ENCODE measurements at places on chromosomes 5 and 9.

- no peak for DNase-seq
Observed at GRCh38 chr9:6029604-6030274, 14.3 kb upstream of the RANBP6 start.

DNA sequence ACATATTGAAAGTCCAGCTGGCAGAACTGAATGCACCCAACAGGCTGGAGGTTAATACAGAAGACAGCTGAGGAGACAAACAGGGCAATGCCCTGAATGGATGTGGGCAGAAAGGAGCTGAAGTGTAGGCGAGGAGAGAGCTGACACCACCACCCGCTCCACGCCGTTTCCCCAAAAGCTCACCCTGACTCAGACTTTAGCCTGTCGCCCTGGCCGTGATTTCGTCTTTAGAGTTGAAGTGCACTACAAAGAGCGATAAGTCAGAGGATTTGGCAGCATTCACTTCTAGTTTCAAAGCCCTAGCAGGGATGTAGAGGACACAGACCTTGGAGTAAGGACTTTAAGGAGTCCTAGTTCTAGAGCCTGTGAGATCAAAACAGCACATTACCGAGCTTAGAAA is 2.2 kb upstream of the ERAP1 start:
- no peak for DNase-seq

DNA sequence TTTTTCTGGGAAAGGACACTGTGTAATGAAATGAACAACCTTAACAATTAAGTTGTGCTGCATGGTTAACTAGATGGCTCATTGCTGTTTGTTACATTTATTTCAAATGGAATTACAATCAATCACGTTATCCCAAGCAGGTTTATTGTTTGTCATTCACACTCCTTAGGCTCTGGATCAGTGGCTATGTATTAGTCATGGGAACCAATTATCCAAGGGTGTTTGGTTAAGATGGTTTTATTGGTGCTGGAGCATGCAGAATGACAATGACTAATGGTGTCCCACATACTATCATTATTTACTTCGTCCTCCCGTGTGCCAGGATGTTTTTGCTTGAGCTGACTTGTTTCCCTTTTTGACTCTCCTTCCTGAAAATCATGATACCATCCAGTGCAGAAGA is 10.6 kb upstream of the TRPC7 start:
- DNase-seq, result no peak

DNA sequence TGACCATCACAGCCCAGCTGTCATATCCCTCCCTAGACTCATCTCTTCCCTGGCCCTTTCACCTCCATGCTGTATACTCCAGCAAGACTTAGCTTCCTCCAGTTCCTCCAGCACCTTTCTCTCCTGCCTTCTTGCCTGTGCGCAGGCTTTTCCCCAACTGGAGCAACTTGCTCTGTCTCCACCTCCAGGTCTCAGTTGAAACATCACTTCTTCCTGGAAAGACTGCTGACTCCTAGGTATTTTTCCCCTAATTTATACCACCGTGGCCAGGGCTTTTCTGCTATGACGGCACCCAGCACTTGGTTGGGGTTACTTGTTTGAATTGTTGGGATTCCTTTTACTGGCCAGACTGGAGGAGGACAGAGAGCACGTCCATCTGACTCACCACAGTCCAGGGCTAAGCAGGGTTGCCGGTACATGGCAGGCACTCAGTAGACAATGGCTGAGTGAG is 67.5 kb downstream of the KCNIP1 start:
- DNase-seq, result no peak

- DNase-seq, result no peak
Observed at GRCh38 chr5:119158144-119158543, 87.3 kb downstream of the DMXL1 start.

DNA sequence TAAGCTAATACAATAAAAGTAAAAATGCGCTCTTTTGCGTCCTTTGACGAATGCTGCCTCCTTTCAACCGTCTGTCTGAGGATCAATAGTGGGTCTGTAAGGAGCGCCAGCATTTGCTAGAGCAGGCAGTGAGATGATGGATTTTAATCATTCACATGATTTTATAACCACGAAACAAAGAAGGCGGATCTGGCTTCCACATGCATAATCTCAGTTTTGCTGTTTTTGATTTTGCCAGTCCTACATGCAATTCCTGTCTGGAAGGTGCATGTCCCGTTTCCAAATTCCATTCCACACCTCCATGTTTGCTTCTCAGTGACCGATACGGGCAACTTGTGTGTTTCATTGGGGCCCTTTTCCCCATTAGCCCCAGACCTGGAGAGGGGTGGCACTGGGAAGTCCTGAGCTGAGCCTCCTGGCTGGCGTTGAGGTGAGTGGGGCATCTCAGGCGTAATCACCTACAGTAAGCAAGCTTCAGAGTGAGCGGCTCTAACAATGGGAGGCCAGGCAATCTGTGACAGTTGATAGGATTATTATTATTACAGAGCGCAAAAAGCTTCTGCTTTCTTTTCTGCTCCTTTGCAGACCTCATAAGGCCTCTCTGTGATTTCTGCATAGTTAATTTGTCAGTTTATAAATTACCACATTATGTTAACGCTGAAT is 405.4 kb downstream of the ZSWIM6 start:
- DNase-seq, result no peak

DNA sequence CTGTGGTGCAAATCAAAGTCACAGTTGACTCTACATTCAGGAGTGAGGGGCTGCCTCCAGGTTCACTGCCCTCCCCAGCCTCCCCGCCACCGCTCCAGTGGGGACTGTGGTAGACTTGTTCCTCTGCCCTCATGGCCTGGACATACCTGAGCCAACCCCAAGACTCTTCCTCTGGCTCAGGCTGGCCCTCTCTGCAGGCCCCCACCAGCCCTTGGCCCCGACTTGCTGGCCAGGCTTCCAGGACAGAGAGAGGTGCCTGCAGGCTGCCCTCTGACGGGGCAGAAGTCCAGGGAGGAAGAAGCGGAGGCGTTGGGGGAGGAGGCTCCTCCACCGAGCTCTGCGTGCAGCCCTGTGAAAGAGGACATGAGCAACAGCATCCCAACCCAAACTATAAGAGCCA is 2.8 kb upstream of the SARDH start:
- DNase-seq, result no peak

GRCh38 chr5:31412324-31412723 is 119.6 kb downstream of the DROSHA start:
- DNase-seq, result no peak

GRCh38 chr5:19927919-19928318 is 60.1 kb downstream of the CDH18 start:
- DNase-seq, result no peak

GRCh38 chr9:129713402-129713679 is 39.5 kb downstream of the PTGES start:
- DNase-seq, result no peak

GRCh38 chr5:32791536-32792243 is 80.6 kb downstream of the NPR3 start:
- no peak for DNase-seq

GRCh38 chr9:28190981-28191380 is 617.7 kb upstream of the C9orf72 start:
- DNase-seq, result no peak

- no peak for DNase-seq
Observed at GRCh38 chr9:14317667-14318320, 3.9 kb upstream of the NFIB start.
